ENCODE measurements at places on chromosomes 3 and 15. TPM values are rescaled to one million over a fixed set of nuclear protein-coding genes. Genes with fewer than 3 reads are reported as not detected.

DNA sequence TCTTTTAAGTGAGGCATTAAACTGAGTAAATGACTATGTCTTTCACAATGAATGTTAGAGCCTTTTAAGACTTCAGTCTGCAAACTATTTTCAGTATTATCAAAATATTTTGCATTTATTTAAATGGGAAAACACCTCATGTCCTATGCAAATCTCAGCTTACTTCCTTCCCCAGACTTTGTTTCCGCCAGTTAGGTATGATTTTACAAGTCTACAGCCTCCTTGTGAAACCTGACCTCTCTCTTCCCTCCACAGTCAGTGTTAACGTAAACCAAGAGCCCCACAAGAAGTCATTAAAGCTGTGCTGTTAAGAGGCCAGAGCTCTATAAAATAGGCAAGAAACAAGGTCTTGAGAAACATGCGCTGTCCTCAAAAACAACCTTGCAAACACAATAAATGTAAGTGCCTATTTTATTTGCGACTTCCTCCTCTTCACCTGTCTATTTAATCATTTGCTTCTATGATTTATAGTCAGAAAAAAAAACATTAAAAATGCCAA is 48.3 kb downstream of the PRTG start:
- H3K27ac ChIP-seq = peak overlapping the region; percentile 87
- H3K4me3 ChIP-seq = peak overlapping the region; percentile 59
- no peaks in the 10 kb centered on the region for H3K36me3 ChIP-seq
- H3K27me3 ChIP-seq = no peaks in the 10 kb centered on the region

- H3K27me3 ChIP-seq = no peaks in the 10 kb centered on the region
- H3K36me3 ChIP-seq = no peaks in the 10 kb centered on the region
- H3K4me1 ChIP-seq = no peaks in the 10 kb centered on the region
- H3K4me3 ChIP-seq = no peak overlapping the region
- no peak for DNase-seq
Observed at GRCh38 chr3:151995091-151995490, 121.6 kb downstream of the SUCNR1 start.

DNA sequence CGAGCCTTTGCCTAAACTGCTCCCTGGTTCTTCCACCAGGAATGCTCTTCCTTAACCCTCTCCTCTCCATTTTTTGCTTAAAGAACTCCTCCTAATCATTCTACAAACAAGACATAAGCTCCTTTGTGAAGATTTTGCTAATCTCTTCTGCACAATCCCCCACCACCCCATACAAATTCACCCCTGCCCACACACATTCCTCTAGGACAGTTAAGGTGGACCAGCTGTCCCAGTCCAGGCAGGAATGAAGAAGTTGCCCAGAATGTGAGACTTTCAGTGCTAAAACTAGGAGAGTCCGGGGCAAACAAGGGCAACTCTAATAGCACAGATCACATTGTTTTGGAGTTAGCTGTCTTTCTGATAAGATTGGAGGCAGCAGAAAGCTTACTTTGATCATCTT is 13.9 kb upstream of the FAM174B start:
- no peaks in the 10 kb centered on the region for H3K36me3 ChIP-seq
- no peak overlapping the region for H3K27ac ChIP-seq
- DNase-seq = no peak
- H3K4me1 ChIP-seq = peaks cover 9% of the 10 kb centered on the region
- H3K4me3 ChIP-seq = no peak overlapping the region
- peaks cover 74% of the 10 kb centered on the region for H3K27me3 ChIP-seq

DNA sequence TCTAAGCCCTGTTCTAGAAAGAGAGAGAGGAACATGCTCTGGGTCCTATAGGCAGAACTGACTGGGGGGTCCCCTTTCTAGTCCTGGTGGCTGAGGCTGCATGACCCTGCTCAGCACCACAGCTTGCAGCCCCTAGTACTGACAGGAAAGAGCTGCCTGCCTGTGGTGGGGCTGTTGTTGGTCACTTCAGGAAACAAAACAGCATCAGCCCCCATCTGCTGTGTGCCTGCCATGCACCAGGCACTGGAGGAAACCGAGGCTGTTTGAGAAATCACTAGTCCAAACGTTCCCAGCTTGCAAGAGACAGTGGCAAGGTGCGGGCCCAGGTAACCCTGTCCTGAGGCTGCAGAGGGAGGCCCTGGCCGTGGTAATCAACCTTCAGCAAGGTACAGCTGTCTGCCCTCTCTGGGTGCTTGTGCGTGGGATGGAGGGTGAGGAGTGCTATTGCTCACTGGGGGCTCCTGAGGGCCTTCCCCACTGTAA is 90.6 kb downstream of the IQSEC1 start:
- H3K36me3 ChIP-seq = no peaks in the 10 kb centered on the region
- no peak for DNase-seq
- no peak overlapping the region for H3K4me3 ChIP-seq
- H3K27me3 ChIP-seq = peaks cover 8% of the 10 kb centered on the region

NUSAP1 gene
- total RNA-seq = 70.9 TPM

- H3K4me3 ChIP-seq = no peak overlapping the region
- peaks cover 16% of the 10 kb centered on the region for H3K4me1 ChIP-seq
- H3K27me3 ChIP-seq = no peaks in the 10 kb centered on the region
- no peak for DNase-seq
- no peak overlapping the region for H3K27ac ChIP-seq
Observed at GRCh38 chr15:85313339-85313738, 67.1 kb upstream of the AKAP13 start.

DNA sequence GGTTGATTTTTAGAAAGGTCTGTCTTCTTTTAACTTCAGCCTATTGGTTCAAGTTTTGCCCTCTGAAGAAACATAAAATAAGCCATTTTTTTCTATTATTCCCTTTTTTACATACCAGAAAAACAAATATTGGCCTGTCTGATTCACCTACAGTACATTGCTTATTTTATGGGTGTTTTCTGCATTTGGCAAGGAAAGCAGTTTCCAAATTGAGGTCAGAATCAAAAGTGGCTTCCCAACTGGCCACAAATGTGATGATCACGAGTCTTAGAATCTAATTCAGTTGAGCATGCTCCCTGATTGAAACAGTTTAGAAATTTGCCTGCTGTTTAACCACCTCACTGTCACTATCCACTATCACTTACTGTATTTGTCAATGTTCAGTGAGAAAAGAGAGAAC is 106.9 kb upstream of the CHMP2B start:
- H3K27me3 ChIP-seq = no peaks in the 10 kb centered on the region
- H3K27ac ChIP-seq = no peak overlapping the region
- H3K4me3 ChIP-seq = no peak overlapping the region
- no peaks in the 10 kb centered on the region for H3K4me1 ChIP-seq

GRCh38 chr3:177441813-177442646 is 244.7 kb upstream of the TBL1XR1 start:
- peaks cover 6% of the 10 kb centered on the region for H3K36me3 ChIP-seq
- no peak overlapping the region for H3K27ac ChIP-seq
- peaks cover 37% of the 10 kb centered on the region for H3K4me1 ChIP-seq
- H3K4me3 ChIP-seq = no peak overlapping the region
- DNase-seq = no peak

IL17RD gene
- 2.2 TPM for total RNA-seq

DNA sequence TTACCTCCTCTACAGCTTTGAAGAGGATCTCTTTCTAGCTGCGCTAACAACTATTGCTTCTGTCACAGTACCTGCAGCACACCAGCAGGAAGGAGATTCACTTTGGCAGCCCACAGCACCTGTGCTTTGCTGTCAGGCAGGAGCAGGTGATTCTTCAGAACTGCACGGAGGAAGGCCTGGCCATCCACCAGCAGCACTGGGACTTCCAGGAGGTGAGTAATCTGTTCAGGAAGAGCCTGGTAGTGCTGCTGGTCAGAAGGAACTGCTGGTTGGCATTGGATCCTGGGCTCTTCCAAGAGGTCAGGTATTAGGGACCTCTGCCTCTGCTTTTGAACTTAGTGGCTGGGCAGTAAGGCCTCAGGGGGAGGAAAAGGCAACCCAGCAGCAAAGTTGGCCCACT is 42.2 kb downstream of the DPH3 start:
- no peak overlapping the region for H3K27ac ChIP-seq
- no peak overlapping the region for H3K4me3 ChIP-seq
- H3K4me1 ChIP-seq = no peaks in the 10 kb centered on the region
- DNase-seq = no peak
- no peaks in the 10 kb centered on the region for H3K36me3 ChIP-seq

All from Calu3 (cell line).